ENCODE measurements at places on chromosomes 5 and 9. TPM values are rescaled to one million over a fixed set of nuclear protein-coding genes. Genes with fewer than 3 reads are reported as not detected.

ANKRD55 gene
- polyA plus RNA-seq, result 0.75 TPM

CYLC2 gene
- polyA plus RNA-seq, result not detected

CAVIN4 gene
- 2.6 TPM for polyA plus RNA-seq

HSPB3 gene
- not detected for polyA plus RNA-seq

PPP3R2 gene
- 0.09 TPM for polyA plus RNA-seq

IL13 gene
- not detected for polyA plus RNA-seq

LCN1 gene
- not detected for polyA plus RNA-seq

ARHGEF37 gene
- polyA plus RNA-seq, result 6.2 TPM

HSPA4 gene
- 155 TPM for polyA plus RNA-seq

NTNG2 gene
- polyA plus RNA-seq, result 0.60 TPM

TYRP1 gene
- 1.3 TPM for polyA plus RNA-seq

AFAP1L1 gene
- 18.5 TPM for polyA plus RNA-seq

PTGER4 gene
- polyA plus RNA-seq, result 14.3 TPM

HTR1A gene
- polyA plus RNA-seq, result not detected

Data from left renal cortex interstitium (tissue), 4 donors.